Melanocyte of skin (primary cell): ENCODE measurements at places on chromosomes 4 and X. TPM values are rescaled to one million over a fixed set of nuclear protein-coding genes. Genes with fewer than 3 reads are reported as not detected.

Gene RWDD4
- total RNA-seq: 14.5 and 22.5 TPM in 2 replicates

Gene SMIM10
- total RNA-seq: 4.7 and 4.8 TPM in 2 replicates

Gene REPS2
- 6.2 and 15.3 TPM in 2 replicates for total RNA-seq

Gene RTL5
- under 0.01 and 0.15 TPM in 2 replicates for total RNA-seq

Gene AFF2
- total RNA-seq: under 0.01 TPM in 2 replicates

Gene GSX2
- not detected in 2 replicates for total RNA-seq
